Mesendoderm (in vitro differentiated cells): ENCODE measurements at places on chromosomes 5 and 9.
A peak's percentile ranks its signal among the peaks of the same experiment; 100 is the strongest.

DNA sequence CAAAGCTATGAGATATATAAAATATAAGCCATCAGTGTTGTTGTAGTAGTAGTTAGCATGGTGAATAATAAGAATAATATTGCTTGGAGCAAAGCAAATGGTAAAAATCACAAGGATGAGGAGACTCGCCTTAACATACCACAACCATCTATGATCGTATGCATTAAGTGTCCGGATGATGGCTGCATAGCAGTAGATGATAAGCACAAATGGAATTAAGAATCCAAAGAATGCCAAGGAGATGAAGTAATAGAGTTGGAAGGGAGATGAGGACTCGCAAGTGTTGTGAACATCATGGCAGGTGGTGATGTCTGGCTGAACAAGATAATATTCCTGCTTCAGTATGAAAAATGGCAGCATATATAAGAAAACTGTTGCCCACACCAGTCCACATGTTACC is 5.5 kb downstream of the F2RL2 start:
- no peak for DNase-seq

DNA sequence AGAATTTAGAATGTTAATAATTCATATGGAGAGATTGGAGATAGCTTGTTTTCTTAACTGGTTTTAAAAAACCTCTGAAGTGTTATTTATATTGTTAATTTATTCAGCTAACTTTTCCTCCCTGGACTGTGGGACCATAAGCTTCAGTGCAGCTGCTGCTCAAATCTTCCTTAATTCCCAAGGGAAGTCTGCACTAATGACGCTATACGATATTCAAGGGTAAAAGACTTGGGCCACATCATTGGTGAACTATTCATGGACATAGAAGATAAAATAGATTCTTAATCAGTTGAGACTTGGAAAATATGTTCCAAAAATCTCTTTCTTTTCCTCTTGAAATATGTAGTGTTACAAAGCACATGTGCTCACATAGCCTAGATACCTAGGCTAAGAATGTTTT is 31.1 kb upstream of the GAS1 start:
- DNase-seq = no peak

DNA sequence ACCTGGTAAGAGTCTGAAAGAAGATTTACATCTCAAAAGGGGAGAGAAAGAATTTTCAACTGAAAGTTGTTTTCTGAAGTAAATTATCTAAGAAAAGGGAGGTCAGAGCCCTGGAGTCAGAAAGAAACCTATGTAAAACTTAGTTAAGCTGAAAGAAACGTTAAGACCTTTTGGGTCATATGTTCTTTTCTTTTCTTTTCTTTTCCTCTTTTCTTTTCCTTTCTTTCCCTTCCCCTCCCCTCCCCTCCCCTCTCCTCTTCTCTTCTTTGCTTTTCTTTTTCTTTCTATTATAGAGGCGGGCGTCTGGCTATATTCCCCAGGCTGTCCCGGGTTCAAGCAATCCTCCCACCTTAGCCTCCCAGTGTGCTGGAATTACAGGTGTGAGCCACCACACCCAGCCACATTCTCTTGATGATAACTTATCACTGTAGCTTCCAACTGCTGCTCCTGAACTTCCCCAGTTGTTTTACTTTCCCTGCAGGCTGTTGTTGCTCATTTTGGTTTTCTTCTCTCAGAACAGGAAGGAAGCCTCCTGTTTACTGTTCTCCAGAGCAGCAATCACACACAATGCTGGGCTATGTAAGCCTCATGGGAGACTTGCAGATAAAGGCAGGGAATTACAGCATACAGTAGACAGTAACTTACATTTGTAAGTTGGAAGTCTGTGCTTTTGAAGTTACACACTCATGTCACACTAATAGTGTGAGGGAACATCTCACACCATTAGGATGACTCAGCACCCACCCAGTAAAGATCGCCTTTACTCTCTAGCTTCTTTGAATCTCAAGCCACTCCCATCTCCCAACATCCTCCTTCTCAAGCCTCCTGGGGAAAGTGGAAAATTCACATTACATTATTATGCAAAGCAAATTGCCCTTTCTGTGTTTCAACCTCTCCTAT is 2216.6 kb upstream of the WWC1 start:
- DNase-seq = peak; percentile 82

DNA sequence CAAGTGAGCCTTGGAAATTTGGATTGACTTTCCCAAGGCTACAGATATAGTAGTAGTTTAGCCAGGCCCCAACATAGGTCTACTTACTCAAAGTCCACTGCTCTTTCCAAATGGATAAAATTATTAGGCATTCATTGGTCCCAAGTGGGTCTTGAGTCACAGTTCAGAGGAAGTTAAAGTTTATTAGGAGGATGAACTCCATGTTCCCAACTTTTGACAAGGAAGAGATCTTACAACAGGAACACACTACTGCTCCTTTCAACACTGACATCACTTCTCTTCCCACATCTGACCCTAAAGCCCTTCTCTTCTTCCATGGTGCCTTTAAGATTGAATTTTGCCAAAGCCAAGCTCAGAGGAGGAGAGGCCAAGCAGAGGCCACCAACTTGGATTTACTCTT is 234.5 kb upstream of the TRIM32 start:
- DNase-seq = no peak

GRCh38 chr9:4366591-4367330 is 66.9 kb upstream of the GLIS3 start:
- DNase-seq = peak; percentile 78

DNA sequence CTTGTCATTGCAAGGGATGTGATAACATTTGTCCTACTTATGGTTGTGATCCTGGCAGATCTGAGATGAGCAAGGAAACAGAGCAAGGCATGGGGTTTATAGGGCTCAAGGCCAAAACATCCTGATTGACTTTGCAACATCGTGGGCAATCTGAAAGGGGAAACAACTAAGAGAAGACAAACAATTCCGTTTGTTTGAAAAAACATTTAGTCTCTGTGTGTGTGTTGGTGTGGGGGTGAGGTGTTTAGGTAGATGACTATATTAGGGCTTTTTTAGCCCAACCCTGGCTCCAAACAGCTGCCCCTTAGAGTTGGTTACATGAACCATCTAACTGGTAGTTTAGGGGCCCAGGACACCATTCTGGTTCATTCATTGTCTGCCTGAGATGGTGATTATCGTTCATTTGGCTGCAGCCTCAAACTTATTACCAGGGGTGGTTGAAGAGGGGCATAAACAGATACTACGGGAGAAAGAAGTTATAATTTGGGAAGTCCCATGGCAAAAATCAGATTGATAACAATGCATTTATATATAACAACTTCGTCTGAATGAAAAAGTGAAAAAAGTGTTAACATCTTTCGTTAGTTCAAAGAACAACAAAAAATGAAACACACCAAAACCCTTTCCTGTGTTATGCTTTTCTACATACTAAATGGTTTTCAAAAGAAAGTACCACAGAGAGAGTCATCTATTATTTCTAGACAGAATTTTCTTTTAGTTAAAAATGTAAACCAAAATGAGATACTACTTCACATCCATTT is 5.7 kb downstream of the FYB1 start:
- DNase-seq = no peak

GRCh38 chr9:95379630-95380029 is 62.1 kb upstream of the FANCC start:
- no peak for DNase-seq

- no peak for DNase-seq
Observed at GRCh38 chr5:54080831-54081230, 229.5 kb downstream of the ARL15 start.

DNA sequence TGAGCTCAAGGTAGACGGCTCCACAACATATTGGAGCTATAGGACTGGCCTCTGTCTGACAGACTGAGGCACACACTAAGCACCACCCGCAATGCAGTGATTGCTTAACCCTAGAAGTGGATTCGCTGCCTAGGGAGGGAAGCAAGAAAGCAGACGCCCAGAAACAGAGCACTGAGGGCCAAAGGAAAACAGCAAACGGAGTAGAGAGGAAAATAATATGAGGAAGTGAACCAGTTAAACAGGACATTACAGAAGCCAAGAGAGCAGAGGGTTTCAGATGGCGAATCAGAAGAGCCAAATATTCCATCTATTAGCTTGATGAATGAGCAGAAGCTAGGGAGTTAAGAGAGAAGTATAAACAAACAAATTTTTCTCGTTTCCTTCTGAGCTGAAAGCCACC is 139.2 kb upstream of the LHFPL2 start:
- DNase-seq = no peak

DNA sequence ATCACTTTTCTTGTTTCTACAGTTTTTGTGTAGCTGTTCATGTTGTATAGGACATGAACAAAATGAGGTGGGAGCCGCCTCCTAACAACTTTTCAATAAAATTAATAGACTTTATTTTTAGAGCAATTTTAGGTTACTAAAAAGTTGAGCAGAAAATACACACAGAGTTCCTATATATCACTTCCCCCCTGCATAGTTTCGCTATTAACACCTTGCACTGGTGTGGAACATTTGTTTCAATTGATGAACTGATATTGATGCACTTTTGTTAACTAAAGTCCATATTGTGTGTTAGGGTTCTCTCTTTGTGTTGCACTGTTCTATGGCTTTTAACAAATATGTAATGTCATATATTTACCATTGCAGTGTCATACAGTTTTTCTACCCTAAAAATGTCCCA is 47.8 kb upstream of the KCNN2 start:
- DNase-seq = no peak

GRCh38 chr5:75037106-75037505 is 15.3 kb downstream of the GCNT4 start:
- DNase-seq = peak; percentile 95

DNA sequence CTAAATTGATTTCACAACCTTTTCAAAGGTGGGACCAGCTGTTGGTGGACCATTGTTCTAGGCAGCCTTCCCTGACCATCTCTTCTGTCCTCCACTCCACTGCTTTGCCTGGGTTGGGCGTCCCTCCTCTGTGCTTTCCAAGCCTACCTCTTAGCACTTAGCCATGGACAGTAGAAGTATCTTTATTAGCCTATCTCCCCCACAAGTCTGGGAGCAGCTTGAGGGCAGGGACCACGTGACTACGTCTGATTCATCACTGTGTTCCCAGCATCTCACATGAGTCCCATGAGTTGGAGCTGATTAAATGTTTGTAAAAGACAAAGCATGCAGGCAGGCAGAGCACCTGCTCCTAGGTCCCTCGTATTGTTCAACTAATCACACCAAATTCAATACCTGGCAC is 20.9 kb downstream of the MORN5 start:
- DNase-seq = no peak

DNA sequence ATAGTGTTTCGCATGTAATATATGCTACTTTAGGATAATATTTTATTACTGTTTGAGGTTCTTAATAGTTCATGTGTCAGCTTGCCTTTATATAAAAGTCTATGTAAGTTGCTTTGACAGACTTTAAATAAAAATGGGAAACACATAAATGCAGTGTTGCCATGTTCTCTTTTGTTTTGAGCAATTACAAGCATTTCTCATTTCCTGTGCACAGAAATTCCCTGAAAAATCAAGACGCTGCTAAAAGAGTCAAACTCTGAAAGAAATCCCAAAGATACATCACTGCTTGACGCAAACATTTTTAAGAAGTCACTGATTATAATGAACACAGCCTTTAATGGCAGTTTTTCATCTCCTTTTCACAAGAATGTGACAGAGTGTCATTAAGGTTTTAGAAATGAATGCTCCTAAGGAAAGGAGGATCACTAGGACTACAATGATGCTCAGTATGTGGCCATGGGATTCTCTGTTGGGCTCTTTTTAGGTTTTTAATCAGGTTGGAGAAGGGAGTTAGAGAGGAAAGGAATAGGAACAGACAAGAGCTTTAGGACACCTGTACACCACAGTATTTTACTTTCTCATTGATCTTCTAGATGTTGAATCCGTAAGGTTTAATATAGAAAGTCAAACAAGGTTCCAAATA is 29.4 kb downstream of the ZCCHC7 start:
- DNase-seq = peak; percentile 3

- DNase-seq = peak; percentile 76
Observed at GRCh38 chr5:101067429-101067828, 164.3 kb upstream of the ST8SIA4 start.

- no peak for DNase-seq
Observed at GRCh38 chr5:138626333-138626944, 51.2 kb upstream of the HSPA9 start.

- DNase-seq = peak; percentile 28
Observed at GRCh38 chr5:95901676-95902627, 59.7 kb downstream of the ELL2 start.

DNA sequence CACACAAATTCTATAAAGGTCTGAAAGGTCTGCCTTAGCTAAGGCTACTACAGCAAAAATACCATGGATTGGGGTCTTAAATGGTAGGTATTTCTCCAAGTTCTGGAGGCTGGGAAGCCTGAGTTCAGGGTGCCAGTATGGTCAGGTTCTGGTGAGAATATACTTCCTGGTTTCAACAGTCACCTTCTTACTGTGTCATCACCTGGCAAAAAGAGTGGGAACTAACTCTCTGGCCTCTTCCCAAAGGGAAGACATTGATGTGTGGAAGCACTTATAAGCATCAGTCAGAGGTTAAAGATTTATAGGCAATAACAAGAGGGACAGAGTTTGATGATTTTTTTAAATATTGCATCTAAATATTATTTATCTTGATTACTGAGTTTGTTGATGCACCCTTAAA is 53.0 kb downstream of the ZNF622 start:
- no peak for DNase-seq
